ENCODE measurements at places on chromosomes 6 and 20. TPM values are rescaled to one million over a fixed set of nuclear protein-coding genes. Genes with fewer than 3 reads are reported as not detected.

TCF15 gene
- total RNA-seq: not detected

PRSS35 gene
- total RNA-seq: 0.40 TPM

ESR1 gene
- 0.23 TPM for total RNA-seq

ALDH8A1 gene
- total RNA-seq: 0.06 TPM

SLC35F1 gene
- not detected for total RNA-seq

GRCh38 chr6:128487055-128487454, 33.3 kb downstream of the PTPRK start:
- DNase-seq: no peak

DNA sequence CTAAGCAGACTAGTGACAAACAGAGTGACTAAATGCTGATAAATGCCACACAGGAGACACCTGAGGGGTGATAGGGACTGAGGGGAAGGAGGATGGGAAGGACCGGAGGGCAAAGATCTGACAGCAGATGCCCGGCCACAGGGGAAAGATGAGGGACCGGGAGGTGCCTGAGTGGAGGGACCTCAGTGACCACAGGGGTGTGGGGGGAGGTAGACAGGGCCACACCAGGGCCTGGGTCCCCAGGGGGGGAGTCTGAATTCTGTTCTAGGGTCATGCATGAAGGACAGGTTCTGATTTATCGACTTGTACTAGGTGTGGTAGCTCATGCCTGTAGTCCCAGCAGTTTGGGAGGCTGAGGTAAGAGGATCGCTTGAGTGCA, 6.9 kb downstream of the BCAS4 start:
- no peak for DNase-seq

DNA sequence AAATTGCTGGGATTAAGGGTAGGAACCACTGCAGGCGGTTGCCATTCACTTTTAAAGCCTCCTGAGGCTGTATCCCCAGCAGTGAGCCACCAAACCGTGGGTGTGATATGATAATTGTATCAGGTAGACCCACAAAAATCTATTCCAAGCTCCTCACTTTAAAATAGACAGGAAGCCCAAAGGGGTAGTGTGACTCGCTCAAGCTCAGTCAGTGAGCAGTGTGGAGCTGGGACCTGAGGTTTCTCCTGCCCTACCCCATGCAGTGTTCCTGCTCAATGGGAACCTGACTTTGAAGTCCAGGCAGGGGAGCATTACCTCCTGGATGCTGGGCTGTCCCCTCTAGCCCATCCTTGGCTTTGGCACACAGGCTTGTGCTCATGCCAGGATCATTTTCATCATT, 14.9 kb upstream of the MAPRE1 start:
- no peak for DNase-seq

DNA sequence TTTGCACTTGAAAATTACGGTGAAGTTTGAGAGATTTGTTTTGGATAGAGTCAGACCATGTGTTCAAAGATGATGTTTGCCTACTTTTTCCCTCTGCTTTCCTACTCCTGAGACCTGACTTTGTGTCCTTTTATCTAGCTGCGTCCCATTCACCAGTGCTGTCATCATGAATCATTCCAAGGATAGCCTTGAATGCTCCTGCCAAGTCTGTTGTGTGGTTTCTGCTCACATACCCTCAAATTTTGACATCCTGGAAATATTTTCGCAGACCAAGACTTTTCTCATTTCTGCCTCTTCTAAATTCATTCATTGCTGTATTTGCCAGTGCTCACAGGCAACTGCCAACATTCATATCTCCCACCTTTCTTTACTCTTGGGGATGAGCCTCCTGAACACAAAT, 175.9 kb upstream of the SCGN start:
- peak; percentile 71 for DNase-seq

GRCh38 chr6:168741942-168742782, 301.2 kb downstream of the SMOC2 start:
- DNase-seq: no peak
